ENCODE measurements at places on chromosomes 16 and 17. TPM values are rescaled to one million over a fixed set of nuclear protein-coding genes. Genes with fewer than 3 reads are reported as not detected.

KRTAP9-4 gene
- total RNA-seq = not detected

GP1BA gene
- total RNA-seq = not detected

COG1 gene
- total RNA-seq = 46.8 TPM

RAB11FIP4 gene
- 0.03 TPM for total RNA-seq

WNT9B gene
- not detected for total RNA-seq

TEKT1 gene
- total RNA-seq = not detected

SPSB3 gene
- total RNA-seq = 12.3 TPM

HLF gene
- not detected for total RNA-seq

HOXB7 gene
- not detected for total RNA-seq

ZACN gene
- total RNA-seq = not detected

Measured in HFFc6 (cell line).